Stimulated activated CD4-positive, alpha-beta T cell treated with anti-CD3 and anti-CD28 coated beads, Interleukin-1b, Interleukin-23, amount 100 ng/mL, for 4 hours (primary cell): ENCODE measurements at places on chromosomes 5 and 9.

GRCh38 chr9:108859459-108860114, 2.5 kb upstream of the ACTL7A start:
- no peak for DNase-seq

GRCh38 chr5:139453683-139454567, 8.6 kb downstream of the ECSCR start:
- DNase-seq, result peak; percentile 31

DNA sequence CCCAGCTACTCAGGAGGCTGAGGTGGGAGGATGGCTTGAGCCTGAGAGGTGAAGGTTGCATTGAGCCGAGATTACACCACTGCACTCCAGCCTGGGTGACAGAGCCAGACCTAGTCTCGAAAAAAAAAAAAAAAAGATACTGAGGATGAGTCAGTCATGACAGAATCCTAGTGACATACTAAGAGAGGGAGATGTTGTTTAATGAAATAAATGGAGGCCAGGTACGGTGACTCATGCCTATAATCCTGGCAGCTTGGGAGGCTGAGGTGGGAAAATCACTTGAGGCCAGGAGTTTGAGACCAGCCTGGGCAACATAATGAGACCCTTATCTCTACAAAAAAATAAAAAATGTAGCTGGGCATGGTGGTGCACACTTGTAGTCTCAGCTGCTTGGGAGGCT, 107.2 kb downstream of the ZFAND5 start:
- no peak for DNase-seq

- no peak for DNase-seq
Observed at GRCh38 chr5:1754531-1755220, 45.0 kb downstream of the MRPL36 start.

- no peak for DNase-seq
Observed at GRCh38 chr9:87854580-87854955, 28.1 kb upstream of the SPATA31E1 start.

GRCh38 chr9:124354346-124355038, 60.8 kb downstream of the PSMB7 start:
- DNase-seq, result no peak

DNA sequence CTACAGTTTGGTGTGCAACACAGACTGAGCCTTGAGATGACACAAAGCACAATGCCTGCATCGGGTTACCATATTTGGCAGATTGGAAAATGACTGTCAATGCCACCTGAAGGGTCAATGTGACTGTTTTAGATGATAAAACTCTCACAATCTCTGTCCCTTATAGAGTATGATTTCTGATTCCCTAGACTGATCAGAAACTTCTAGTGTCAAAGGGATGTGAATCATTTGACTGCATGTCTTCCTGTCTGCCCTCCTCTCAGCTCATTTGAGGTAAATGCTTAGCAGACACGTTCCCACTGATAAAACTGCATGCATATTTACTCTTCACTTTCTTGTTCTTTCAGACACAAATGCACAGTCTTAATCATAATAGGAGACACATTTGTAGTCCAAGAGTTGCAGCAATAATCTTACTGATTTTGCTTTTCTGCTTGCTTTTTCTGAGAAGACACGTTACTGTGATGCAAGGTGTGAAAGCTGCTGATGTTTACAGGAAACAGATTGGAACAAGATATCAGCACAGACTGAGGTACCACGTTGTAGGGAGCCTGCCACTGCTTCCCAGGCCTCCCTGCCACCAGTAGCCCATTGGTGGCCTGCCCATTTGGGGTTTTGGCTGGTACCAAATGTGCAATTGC, 77.8 kb downstream of the GCNT4 start:
- DNase-seq, result no peak

GRCh38 chr5:109876941-109877669, 187.4 kb downstream of the MAN2A1 start:
- DNase-seq, result no peak

- DNase-seq, result no peak
Observed at GRCh38 chr5:67052034-67052433, 144.6 kb downstream of the CD180 start.

DNA sequence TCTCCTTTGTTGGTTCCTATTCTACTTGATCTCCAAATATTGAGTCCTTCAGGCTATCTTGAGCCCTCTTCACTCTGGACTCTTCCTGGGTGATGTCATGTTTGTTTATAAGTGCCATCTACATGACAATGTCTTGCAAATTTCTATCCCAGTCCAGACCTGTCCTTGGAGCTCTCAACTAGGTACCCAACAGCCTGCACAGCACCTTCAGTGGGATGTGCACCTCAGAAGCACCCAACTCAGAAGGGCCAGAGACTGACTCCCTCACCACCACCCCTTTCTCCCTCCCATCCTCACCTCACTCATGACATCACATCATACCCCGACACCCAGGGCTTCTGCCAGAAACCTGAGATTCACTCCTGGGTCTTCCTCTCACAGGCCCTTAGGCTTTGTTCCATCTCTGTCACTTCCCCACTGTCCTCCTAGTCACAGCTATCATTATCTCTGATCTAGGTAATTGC, 14.4 kb downstream of the TXN start:
- DNase-seq, result no peak

- DNase-seq, result no peak
Observed at GRCh38 chr5:16064135-16064893, 115.3 kb downstream of the MARCHF11 start.
